ENCODE measurements at places on chromosomes 6 and 20.

- DNase-seq: no peak
These were observed 242.2 kb downstream of the NRN1 start for GRCh38 chr6:5764401-5764955.

GRCh38 chr6:6620766-6621425, 32.4 kb downstream of the LY86 start:
- DNase-seq: no peak

DNA sequence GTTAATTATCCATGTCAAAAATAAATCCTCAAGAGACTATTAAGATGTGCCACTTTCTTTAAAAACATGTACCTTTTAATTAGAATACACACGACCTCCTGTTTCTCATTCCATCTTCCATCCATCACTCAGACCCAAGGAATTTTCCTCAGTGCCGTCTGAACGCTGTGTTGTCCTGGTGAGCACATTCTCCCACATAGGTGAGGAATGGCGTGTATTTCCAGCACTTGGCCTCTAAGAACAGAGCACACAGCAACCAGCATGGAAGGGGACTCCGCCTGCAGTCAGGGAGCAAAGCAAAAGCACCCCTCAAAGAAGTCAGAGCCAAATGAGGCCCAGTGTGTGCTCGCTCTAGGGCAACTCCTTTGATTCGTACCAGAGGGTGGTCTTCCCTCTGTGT, 45.9 kb downstream of the TBXT start:
- DNase-seq: no peak

- no peak for DNase-seq
These were observed 1.6 kb upstream of the NPBWR2 start for GRCh38 chr20:64108731-64109681.

GRCh38 chr6:147287869-147288271, 83.7 kb downstream of the STXBP5 start:
- no peak for DNase-seq

Measured in stimulated activated CD8-positive, alpha-beta memory T cell treated with anti-CD3 and anti-CD28 coated beads, Interleukin-4, amount 100 ng/mL, for 1 hour (primary cell).